ENCODE measurements at places on chromosomes 2 and 18.

- no peak for DNase-seq
Observed at GRCh38 chr2:134253117-134253704, 661 bp upstream of the MGAT5 start.

- no peak for DNase-seq
Observed at GRCh38 chr2:144351687-144352086, 168.2 kb downstream of the ZEB2 start.

DNA sequence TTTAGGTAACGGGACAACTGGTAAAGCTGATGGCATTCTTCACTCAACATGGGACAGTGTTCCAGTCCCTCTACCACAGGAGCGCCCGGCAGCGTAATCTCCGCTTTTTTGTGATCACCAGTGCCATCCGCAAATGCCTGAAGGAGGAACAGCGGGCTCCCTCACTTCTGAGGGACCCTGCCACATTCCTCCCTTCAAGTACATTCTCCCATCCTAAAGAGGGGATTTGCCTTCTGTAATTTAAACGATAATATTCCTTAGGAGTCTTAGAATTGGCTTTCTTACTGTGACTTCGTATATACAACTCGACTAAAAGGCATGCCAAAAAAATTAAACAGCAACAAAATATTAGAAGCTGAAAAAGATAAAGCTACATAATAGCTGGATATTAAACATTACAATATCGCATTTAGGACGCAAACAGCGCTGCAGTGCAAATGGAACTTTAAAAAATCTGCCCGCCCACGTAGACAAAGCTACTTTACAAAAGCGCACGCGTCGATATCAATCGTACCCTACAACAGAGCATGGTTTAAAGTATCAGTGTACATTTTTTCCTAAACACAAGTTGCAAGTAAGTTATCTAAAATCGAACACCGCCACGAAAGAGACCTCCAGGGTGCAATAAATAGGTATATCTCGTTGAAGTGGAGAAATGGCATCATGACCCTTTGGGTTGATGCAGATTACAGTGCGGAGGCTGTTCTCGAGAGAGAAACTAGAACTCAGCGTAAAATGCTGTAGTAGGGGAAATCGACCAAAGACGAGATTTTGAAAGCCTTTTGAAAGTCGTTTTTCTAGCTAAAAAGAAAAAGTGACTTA lies 2.3 kb upstream of the VSNL1 start:
- no peak for DNase-seq

- DNase-seq: no peak
Observed at GRCh38 chr2:159454185-159454584, 162.2 kb downstream of the BAZ2B start.

DNA sequence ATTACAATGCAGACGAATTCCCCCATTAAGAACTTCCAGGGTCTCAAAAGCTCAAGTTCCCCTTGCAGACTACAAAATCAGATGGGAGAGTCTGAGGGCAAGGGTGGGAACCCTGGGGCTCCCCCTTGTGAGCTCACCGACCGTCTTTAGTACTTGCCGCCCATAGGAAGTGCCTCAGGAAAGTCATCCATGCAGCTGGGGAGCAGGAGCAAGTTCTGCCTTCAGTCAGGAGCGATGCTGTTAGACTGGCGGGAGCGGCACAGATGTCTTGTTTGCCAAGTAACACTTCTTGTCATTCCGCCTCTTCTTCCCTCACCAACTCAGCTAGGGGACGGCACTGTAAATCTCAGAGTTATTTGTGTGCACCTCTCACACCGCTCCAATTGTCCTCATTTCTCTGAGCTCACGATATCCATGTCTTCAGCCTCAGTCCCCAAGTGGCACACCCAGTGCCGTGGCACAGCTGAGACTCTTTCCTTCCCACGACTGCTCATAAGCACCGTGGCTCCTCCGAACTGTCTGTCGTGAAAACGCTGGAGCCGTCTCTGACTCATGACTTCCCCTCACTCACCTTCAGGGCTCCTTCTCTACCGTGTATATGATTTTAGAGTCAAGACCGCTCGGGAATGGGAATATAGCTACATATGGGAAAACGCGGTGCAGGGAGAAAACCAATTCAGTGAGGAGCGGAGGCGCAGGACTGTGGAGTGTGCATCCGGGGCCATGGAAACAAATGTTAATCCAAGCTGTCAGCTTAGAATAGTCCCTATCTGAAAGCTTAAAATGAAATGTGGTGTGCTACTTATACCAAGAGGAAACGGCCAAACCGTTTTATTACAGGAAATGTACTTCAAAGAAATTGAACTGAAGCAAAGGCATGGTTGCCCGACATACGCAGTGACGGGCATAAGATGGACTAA lies 34.0 kb downstream of the UXS1 start:
- DNase-seq: peak; percentile 65

GRCh38 chr2:163612332-163612731 lies 123.5 kb downstream of the FIGN start:
- no peak for DNase-seq

- no peak for DNase-seq
Observed at GRCh38 chr18:32822197-32822596, 49.4 kb upstream of the KLHL14 start.
